ENCODE measurements at places on chromosomes 4 and X. TPM values are rescaled to one million over a fixed set of nuclear protein-coding genes. Genes with fewer than 3 reads are reported as not detected.

Gene ANTXR2
- 49.7 TPM for total RNA-seq

Gene HDX
- 1.2 TPM for total RNA-seq

Gene RHOXF1
- total RNA-seq = not detected

Gene C4orf51
- total RNA-seq = not detected

Gene HTR2C
- not detected for total RNA-seq

Gene CRMP1
- total RNA-seq = 1.2 TPM

Gene TENM3
- 3.0 TPM for total RNA-seq

All from Right ventricle myocardium superior (tissue), 1 donor.